NCI-H345 (cell line): ENCODE measurements at places on chromosomes 16 and 17.
A peak's percentile ranks its signal among the peaks of the same experiment; 100 is the strongest.

- DNase-seq: no peak
Measured at GRCh38 chr16:505479-506245, 21.9 kb upstream of the CAPN15 start.

DNA sequence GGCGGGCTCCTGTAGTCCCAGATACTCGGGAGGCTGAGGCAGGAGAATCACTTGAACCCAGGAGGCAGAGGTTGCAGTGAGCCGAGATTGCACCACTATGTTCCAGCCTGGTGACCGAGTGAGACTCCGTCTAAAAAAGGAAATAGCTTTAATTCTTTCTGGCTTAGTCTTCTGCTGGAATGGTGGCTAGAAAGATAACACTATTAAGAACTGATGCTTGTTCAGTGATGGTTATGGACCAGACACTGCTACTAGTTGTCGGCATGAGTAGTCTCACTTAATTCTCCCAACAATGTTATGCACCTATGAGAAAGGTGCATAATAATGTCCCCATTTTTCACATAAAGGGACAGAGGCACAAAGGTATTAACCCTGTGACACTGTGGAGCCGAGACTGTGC lies 188.7 kb downstream of the HS3ST3A1 start:
- DNase-seq: no peak

DNA sequence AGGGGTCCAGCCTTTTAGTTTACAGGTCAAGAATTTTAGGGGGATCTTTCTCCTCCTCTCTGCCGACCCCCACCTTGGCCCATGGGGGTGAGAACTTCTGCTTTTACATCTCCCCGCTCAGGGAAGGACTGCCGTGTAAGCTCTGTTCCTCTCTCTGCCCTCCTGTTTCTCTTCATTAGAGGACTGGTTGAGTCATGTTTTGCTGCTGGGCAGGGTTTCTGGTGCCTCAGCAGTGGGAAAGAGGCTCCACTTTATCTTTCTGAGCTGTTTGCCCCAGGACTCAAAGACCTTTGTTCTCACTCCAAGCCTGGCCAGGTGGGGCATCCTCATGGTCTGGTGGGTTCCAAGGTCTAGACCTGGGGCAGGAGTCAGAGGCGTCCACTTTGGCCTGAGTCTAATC lies 93.0 kb downstream of the UTP18 start:
- no peak for DNase-seq

DNA sequence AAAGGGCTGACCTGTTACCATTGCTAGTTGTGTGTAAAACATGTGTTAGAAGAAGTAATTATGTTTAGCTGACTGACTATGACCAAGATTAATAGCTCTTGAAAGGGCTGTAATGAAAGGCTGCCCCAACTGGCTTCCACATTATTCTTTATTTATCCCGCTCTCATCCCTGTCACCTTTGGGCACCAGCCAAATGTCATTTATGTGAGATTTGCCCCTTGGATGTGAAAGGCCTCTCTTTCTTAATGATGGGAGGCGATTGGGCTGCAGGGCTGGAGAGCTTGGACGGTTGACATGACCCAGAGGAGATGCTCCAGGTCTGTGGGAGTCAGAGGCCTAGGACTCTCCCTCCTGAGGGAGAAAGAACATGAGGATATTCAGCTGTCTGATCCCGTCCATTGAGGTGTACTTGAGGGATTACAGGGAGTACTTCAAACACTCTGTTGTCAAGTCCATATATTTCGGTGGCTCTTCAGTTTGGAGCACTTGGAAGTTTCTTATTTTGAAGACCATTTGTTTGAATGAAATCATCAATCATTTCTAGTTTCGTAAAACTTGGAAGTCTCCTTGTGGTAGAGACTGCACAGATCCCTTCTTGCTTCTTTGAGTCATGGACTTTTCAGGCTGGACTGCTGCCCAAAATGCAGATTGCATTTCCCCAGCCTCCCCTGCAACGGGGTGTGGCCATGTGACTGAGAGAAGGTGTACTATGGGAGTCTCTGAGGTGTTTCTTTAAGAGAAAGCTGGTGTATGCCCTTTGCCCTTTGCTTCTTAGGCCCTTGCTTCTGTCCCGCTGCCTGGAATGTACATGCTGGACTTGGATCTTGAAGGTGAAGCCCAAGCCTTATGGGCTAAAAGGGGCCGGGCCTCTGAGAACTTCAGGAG lies 51.3 kb downstream of the FTO start:
- DNase-seq: peak; percentile 50

GRCh38 chr17:65914784-65915342 lies 277.1 kb downstream of the CEP112 start:
- no peak for DNase-seq

- DNase-seq: peak; percentile 78
Measured at GRCh38 chr16:51982715-51983680, 563.9 kb downstream of the TOX3 start.

GRCh38 chr17:19672009-19672750 lies 23.6 kb downstream of the ALDH3A2 start:
- DNase-seq: no peak

DNA sequence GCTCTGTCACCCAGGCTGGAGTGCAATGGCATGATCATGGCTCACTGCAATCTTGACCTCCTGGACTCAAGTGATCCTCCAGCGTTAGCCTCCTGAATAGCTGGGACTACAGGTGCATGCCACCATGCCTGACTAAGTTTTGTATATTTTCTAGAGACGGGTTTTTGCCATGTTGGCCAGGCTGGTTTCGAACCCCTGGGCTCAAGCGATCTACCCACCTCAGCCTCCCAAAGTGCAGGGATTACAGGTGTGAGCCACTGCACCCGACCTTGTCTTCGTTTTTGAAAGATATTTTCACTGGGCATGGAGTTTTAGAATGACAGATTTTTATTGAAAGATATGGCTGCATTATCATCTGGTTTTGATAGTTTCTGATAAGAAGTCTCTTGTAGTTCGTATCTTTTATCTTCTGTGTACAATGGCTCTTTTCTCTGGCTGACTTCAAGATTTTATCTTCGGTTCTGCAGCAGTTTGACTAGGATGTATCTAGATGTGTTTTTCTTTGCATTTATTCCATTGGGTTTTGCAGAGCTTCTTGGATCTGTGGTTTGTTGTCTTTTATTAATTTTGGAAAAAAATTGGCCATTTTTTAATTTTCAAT lies 14.6 kb downstream of the ADGRG5 start:
- no peak for DNase-seq

DNA sequence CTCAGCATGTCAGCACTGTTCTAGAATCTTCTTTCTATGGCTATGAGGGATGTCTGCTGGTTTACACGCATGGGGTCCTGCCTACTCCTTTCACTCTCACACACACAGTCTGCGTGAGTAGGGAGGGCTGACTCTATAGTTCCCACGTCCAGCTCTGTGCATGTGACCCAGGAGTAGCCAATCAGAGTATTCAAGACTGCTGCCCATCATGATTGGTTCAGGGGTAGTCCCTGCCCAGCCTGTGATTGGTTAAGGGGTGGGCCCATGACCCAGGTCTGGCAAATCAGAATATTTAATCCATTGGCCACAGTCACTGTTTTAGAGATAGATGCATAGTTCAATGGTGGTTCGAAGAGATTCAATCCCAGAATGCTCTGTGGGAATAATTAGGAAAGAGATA lies 151.3 kb upstream of the IRX3 start:
- no peak for DNase-seq

- DNase-seq: no peak
Measured at GRCh38 chr16:80656161-80656560, 115.4 kb downstream of the DYNLRB2 start.

DNA sequence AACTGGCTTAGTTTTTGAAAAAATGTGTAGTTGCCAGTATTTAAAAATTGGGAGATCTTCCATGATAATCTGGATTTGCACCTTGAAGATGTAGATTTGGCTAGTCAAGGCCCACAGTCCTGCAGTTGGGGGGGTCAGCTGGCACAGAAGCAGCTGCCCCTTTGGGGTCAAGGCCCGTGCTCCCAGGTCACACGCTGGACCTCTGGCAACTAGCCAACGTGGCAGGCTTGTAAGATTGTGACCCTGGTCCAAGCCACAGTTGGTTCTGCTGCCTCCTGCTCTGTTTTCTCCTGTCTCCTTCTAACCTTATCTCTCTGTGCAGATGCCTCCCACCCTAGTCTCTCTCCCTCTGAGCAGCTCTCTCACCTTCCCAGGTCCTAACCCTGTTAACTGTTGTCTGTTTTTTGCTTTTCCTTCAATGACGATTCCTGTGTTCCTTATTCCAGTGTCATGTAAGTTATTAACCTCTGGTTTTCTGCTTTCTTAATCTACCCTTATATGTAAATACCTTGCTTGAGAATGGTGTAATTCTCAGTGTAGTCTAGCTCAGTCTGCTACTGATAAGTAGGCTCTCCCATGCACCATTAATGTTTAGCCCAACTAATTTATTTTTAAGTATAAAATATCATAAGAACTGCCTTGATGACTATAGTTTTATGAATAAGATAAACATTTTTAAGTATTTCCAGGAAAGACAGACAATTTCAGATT lies 27.9 kb downstream of the CLEC16A start:
- no peak for DNase-seq

DNA sequence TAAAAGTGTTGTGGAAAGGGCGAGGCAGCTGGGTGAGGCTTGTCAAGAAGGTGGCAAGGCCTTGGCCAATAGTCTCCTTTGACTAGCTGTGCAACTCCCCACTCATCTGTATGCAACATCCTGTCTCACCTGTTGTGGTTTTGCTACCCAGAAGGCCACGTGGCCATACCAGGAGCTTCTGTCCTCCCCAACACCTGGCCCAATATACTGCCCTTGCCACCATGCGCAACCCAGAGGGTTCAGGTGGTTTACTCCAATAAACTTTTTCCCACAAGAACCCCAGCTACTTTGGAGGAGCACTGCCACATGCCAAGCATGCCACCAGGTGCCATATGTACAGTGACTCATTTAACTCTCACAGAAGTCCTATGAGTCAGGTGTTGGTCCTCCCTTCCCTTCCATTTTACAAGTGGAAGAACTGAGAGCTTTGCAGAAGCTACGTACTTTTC lies 10.2 kb downstream of the MYO19 start:
- no peak for DNase-seq

DNA sequence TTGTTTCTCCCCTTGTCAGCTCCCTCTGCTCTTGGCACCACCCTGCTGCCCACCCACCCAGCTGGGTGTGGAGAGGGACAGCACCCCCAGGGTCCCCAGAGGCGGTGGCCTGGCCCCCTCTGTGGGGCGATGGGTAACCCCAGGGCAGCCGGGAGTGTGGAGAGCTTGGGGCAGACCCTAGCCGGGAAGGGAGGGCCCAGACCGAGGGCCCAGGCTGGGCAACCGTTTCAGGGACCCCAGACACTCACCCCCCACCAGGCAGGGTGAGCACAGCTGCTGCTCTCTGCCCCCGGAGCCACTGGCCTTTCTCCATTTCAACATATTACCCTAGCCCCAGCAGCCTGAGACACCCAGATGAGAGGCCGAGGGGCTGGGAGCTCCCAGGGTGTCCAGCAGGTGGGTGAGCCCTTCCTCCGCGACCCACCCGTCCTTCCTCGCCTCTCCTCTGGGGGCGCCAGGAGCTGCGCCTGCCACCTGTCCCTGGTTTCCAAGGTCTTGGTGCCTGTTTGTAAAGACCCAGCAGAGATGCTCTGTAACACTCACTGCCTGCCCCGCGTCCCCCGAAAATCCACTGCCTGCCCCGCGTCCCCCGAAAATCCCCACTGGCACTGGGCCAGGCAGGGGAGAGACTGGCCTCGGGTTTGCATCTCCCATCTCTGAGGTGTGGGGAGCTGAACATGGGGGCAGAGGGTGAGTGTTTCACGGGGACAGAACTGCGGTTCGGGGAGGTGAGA lies 45.4 kb downstream of the BAHCC1 start:
- peak; percentile 16 for DNase-seq

DNA sequence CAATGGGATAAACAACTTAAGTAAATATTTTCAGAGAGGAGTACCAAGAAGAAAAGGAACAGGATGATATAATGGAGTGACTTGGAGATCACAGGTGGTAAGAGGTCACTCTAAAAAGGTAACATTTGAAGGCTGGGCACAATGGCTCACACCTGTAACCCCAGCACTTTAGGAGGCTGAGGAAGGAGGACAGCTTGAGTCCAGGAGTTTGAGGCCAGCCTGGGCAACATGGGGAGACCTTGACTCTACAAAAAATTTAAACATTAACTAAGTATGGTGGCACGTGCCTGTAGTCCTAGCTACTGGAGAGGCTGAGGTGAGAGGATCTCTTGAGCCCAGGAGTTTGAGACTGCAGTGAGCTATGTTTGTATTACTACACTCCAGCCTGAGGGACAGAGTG lies 3.4 kb upstream of the TMEM11 start:
- DNase-seq: no peak

- DNase-seq: peak; percentile 98
Measured at GRCh38 chr17:78409191-78409928, 30.9 kb downstream of the PGS1 start.

DNA sequence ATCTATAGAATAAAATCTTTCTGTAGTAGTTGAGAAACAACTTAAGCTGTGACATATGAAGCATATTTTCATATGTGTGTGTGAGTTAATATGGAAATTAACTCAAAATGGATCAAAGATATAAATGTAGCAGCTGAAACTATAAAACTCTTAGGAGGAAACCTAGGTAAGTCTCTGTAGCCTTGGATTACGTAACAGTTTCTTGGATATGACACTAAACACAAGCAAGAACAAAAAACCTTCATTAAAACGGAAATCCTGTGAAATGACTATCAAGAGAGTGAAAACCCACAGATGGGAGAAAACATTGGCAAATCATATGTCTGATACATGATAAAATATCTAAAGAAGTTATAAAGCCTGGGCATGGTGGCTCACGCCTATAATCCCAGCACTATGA lies 104.4 kb downstream of the VPS53 start:
- DNase-seq: no peak

- no peak for DNase-seq
Measured at GRCh38 chr17:7011415-7011814, 1.0 kb upstream of the RNASEK start.

GRCh38 chr17:42221886-42222745 lies 27.8 kb upstream of the GHDC start:
- peak; percentile 2 for DNase-seq

DNA sequence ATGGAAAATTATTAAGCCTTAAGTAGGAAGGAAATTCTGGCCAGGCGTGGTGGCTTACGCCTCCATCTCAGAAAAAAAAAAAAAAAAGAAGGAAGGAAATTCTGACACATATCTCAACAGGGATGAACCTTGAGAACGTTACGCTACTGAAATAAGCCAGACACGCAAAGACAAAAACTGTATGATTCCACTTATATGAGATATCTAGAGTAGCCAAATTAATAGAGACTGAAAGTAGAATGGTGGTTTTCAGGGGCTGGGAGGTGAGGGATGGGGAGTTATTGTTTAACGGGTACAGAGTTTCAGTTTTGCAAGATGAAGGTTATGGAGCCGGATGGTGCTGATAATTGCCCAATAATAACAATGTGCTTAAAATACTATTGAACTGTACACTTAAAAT lies 16.2 kb upstream of the HNF1B start:
- DNase-seq: no peak
